ENCODE measurements at places on chromosomes 7 and 10.

DNA sequence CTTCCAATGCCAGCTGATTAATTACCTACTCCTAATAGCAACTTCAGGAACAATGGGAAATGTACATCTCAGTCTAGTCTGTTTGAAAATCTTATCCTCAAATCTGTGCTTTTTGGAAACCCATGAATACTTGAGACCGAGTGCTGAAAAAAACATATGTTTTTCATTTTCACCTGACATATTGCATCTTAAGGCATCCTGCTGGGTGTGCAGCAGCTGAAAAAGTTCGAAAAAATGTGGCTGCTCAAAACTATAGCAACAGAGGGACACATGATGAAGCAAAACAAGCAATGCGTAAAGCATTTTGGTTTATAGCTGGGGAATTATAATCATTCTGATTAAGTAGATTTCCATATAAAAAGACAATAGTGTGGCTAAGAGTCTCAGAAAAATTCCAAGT, 218.0 kb downstream of the CREB5 start:
- no peak for DNase-seq

- DNase-seq, result peak; percentile 59
Measured at GRCh38 chr10:73644015-73644743, 2.9 kb upstream of the MYOZ1 start.

DNA sequence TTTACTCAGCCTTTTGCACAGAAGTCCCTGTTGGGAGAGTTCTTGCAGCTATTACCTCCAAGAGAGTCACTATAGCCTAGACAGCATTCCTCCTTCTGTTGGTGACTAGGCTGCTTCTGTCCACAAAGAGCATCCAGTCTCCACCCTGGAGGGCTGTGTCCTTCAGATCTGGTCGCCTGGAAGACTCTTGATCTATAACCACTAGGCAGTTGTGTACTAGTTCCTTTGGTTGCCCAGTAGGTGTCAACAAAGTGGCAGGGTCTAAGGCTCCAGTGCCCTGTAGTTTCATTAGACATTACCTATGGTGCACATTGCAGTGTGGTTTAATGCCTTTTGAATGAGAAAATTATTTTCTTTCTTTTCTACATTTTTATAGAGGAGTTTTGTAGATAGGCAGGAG, 11.3 kb upstream of the AKR1C2 start:
- no peak for DNase-seq

- DNase-seq, result no peak
Measured at GRCh38 chr7:12007576-12007975, 175.6 kb upstream of the THSD7A start.

DNA sequence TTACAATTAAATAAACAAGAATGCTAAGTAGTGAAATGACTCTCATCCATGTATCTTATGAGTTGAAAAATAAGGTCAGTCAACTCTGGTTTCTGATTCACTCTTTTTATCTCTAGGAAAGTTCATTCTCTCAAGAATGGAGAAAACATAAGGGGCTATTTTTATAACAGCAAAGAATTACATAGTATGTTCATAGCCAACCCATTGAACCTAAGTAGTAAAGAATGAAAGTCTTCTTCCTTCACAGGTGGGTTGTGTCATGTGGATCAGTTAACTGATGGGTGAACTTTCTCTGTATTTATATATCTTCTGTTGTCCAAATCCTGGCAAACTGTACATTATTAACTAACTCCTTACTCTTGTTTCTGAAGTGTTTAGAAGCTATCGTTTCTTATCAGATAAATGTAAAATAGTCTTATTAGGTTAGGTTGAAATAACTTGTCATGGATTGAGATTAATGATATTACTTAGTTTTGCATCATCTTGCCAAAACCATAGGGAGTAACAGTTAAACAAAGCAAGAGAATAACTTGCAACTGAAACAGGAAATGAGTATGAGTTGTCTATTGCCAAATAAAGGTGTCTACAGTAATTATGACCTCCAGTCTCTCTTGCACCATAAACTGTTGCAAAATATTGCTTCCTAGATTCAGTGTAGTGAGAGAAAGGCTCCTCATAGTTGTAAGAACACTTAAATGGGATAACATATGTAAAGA, 86.8 kb downstream of the ANKRD7 start:
- DNase-seq, result no peak

GRCh38 chr10:58322835-58323209, 12.0 kb upstream of the UBE2D1 start:
- DNase-seq, result no peak

GRCh38 chr7:113285411-113285810, 167.1 kb upstream of the SMIM30 start:
- DNase-seq, result no peak

DNA sequence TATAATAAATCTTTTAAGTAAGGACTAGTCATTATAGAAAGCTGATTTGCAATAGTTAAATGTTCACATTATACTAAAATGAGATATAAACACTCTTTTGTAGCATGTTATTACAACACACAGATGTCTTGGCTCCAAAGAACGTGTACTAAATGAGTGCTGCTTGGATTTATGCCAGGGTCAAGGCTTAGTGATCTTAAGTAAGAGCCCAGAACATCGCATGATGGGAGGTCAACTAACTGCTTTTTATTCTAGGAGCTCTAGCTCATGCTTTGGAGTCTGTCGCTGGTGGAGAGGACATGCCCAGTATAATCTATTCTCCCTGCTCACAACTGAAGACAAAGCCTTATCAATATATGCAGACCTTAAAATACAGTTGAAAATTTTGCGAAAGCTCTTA, 315.1 kb downstream of the BBS9 start:
- DNase-seq, result no peak

DNA sequence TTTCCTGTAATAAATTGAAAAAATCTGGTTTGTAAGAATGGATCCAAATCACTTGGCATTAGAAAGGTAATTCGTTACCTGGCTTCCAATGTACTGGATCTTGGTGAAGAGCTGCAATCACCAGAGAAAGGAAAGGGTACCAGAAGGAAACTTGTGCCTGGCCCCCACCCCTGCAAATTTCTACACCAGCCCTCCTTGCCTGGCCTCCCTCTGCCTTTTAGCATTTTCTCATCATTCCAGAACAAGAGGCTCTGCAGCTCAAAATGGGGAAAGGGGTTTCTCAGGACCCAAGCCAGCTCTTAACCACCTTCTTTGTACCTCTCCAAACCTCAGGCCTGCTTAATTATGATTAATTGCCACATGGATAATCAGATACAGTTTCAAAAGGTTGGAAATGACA, 612.8 kb upstream of the MGMT start:
- no peak for DNase-seq

DNA sequence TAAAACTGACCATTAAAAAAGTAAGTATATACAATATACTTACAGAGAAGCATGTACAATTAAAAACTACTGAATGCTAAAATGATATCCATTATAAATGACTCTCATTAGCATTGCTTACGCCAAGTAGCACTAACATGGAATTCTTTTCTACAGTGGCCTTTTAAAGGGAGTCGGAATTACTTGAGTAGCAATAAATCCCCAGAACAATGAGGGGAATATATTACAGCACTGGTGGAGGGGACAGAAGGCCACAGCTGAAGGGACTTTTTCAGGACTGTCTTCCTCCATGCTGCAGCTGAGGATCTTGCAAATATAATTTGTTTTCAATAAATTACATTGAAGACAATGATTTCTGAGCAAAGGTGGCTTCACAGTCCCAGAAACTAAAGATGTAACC, 97.0 kb downstream of the ALOX5 start:
- DNase-seq, result no peak

- DNase-seq, result no peak
Measured at GRCh38 chr7:17329440-17329839, 31.0 kb downstream of the AHR start.

DNA sequence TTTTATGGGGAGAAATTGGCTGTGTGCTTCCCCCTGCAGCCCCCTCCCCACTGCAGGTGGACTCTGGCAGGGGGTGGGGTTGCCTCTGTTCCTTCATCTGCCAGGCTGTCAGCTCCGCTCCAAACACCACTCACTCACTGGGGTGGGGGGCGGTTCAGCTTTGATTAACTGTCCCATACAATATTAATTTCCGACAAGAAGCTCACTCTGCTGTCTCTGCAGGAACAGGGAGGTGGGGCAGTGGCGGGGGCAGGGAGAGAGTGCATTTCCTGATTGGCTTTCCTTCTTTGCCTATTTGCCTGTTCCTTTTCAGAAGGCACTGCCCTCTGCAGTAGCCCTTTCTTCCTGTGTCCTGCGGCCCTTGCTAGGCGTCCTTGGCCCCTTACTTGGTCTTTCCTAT, 500.8 kb downstream of the PLXNA4 start:
- DNase-seq, result no peak

DNA sequence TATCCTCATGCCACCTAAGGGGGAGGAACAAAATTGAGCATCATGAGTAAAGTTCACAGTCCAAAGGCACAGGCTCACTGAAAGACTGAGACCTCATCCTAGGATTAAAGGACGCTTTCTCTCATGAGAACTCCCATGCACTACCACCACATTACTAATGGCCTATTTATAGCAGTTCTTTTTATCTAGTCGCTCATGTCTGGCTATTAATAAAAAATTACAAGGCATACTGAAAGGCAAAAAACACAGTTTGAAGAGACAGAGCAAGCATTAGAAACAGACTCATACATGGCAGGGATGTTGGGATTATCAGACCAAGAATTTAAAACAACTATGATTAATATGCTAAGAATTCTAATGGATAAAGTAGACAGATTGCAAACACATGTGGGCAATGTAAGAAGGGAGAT, 46.0 kb upstream of the CDK13 start:
- no peak for DNase-seq

GRCh38 chr7:111174510-111174909, 83.6 kb downstream of the LRRN3 start:
- DNase-seq, result no peak

DNA sequence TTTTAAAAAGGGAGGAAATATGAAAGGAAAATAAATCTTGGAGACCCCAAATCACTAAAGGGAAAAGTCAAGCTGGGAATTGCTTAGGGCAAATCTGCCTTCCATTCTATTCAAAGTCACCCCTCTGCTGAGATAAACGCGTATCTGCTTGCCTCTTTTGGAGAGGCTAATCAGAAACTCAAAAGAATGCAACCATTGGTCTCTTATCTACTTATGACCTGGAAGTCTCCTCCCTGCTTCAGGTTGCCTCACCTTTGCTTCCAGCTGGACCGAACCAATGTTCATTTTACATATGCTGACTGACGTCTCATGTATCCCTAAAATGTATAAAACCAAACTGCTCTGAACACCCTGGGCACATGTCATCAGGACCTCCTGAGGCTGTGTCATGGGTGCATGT, 14.7 kb downstream of the ATAD1 start:
- DNase-seq, result no peak

GRCh38 chr7:130463553-130464434, 23.0 kb upstream of the CEP41 start:
- DNase-seq, result no peak

- DNase-seq, result no peak
Measured at GRCh38 chr10:86970162-86970981, 2.1 kb downstream of the ADIRF start.

- DNase-seq, result no peak
Measured at GRCh38 chr10:43906490-43906889, 257.8 kb upstream of the ZNF32 start.

DNA sequence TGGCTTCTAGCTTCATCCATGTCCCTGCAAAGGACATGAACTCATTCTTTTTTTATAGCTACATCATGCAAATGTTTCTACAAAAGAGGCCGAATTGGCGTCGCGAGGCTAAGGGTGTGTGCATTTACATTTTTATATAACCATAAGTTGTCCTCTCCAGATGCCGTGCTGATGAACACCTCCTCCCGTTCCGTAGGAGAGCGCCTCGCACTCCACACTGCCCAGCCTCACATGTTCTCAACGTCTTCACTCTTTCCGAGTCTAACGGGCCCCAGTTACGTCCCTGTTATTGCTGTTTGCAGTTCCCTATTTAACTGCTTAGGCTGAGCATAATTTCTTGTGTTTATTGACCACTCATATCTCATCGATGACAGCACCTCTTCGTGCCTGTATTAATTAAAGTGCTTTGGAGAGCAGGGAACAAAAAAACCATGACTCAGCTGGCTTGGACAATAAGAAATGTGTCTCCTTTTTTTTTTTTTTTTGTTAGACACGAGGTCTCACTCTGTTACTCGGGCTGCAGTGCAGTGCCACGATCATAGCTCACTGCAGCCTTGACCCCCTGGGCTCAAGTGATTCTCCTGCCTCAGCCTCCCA, 113.5 kb upstream of the SDK1 start:
- DNase-seq, result no peak

GRCh38 chr10:74851831-74852230, 25.4 kb downstream of the KAT6B start:
- no peak for DNase-seq

- no peak for DNase-seq
Measured at GRCh38 chr7:72476608-72477305, 64.6 kb upstream of the CALN1 start.

DNA sequence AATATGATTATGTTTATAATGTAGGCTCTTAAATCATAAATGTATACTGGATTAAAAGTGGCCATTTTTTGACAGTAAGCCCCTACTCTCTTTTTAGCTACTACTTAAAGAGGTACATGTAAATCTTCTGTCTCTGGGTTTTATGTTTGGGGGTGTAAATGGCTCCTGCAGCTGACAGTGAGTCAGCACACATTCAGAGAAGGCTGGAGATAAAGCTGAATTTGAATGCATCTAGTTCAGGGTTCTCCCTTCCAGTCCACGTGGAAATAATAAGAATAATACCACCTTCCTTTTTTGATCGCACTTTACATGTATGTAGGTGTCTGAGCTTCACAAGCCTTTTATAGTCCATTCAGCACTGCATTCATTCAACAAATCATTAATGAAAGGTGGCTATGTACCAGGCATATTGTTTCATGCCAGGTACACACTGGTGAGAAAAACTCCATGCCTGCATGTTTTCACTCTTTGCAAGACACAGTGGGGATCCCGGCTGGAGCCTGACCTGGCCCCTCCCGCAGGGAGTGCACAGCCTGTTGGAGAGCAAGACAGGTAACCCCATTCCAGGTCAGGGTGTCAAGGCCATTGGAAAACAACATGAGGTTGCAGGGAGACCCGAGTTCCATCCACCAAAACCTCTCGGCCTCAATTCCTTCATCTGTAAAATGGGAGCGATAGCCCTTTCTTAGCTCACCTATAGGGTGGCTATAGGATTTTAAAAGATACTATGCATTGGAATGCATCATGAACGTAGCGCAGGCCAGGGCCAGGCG, 107.5 kb upstream of the ANLN start:
- no peak for DNase-seq

Measured in CD4-positive, alpha-beta T cell treated with Interleukin-6 at 100 ng/mL for 8 hours (primary cell).